Activated T-cell treated with anti-CD3 and anti-CD28 coated beads, Interleukin-2, amount 50 U/mL, for 72 hours (primary cell): ENCODE measurements at places on chromosomes 6 and 20.

- no peak for DNase-seq
Observed at GRCh38 chr6:89287351-89288028, 27.6 kb downstream of the GABRR2 start.

GRCh38 chr20:64038224-64038564, 2.2 kb downstream of the C20orf204 start:
- DNase-seq: no peak

- no peak for DNase-seq
Observed at GRCh38 chr6:157760589-157761330, 62.3 kb upstream of the SNX9 start.

DNA sequence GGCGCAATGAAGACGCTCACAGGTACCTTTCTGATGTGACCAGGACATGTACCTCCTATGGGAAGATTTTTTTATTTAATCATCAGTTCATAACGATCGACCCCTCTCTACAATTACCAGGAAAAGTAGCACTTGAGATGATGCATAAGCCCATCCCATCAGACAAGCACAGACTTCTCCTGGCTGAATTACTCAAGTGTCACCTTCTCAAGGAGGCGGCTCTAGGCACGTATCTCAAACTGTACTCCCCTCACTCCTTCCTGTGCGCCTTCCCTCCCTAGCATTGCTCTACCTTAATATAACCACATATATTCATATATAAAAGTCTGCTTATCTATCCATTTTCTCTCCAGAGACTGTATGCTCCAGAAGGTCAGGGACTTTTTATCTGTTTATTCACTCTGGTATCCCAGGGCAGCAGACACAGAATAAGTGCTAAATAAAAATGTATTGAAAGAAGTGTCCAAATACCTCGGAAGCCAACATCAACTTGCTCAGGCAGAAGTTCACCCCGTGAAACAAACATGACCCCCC, 71.5 kb downstream of the CNKSR3 start:
- DNase-seq: no peak

- DNase-seq: peak; percentile 4
Observed at GRCh38 chr6:22091424-22091948, 205.3 kb downstream of the PRL start.

GRCh38 chr6:69871107-69871506, 4.8 kb downstream of the COL19A1 start:
- no peak for DNase-seq

DNA sequence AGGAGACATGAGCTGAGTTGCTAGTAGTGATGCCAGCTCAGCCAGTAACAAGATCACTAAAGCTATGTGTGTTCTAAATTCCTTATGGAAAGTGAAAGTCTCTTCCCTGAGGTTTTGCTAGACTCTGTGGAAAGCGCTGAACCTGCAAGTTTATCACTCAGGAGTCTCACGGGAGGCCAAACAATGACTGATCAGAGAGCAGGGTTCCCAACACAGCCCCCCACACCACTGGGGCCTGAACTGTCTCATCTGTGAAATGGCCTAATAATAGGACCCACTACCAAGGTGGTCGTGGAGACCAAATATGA, 19.9 kb downstream of the ACSS1 start:
- DNase-seq: no peak

DNA sequence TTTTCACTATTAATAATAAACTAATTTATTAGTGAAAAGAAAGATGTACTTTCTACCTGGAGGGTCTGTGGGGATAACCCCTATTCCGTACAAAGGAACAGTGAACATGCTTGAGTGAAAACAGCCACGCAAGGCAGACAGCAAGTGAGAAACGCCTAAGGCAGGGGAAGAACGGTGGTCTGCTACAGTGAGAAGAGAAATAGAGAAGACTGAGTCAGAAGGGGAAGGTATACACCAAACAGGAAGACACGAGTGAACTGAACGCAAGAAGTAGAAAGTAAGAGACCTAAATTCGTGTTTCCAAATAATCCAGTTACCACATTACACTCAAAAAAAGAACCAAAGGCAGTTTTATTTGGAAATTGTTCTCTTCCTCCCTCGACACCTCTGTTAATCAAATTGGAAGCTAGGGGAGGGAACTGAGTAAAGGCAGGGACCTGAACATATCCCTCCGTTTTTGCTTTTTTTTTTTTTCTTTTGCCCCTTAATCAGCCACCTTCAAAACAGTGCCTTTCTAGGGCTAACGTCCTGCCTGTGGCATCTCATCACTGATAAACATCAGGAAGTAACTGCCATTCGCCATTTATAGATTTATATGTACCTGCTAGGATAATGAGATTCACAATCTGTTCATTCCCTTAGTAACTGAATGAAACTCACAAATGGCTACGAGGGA, 48.9 kb downstream of the ATXN1 start:
- DNase-seq: peak; percentile 58

- no peak for DNase-seq
Observed at GRCh38 chr20:50460115-50460607, 50.0 kb upstream of the PTPN1 start.

- no peak for DNase-seq
Observed at GRCh38 chr6:11616200-11616611, 78.7 kb downstream of the TMEM170B start.

GRCh38 chr6:3621411-3621810, 130.1 kb downstream of the PXDC1 start:
- no peak for DNase-seq

GRCh38 chr6:126063512-126064146, 77.3 kb downstream of the TRMT11 start:
- DNase-seq: no peak

DNA sequence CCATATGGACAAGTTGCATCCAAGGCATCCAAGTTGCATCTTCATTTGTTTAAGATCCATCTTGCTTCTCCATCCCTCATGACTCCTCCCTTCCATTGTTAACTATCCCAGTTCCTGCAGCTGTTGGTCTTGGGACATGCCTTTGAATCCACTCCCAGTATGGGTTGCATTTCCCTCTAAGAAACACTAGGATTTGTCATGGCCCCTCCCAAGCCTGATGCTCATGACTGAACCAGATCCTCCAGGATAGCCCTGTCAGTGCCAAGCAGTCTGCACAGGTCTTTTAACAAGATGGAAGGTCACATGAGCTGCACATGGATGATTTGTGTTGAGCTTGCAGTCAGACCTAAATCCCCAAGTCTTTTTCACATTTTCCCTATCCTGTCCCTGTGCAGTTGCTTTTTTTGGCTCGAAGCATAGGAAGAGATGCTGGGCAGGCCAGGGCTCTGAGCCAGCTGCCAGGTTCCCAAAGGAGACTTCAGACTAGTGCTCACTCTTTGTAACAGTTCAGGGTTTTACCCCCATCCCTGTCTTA, 4.2 kb downstream of the PPP2R5D start:
- no peak for DNase-seq

DNA sequence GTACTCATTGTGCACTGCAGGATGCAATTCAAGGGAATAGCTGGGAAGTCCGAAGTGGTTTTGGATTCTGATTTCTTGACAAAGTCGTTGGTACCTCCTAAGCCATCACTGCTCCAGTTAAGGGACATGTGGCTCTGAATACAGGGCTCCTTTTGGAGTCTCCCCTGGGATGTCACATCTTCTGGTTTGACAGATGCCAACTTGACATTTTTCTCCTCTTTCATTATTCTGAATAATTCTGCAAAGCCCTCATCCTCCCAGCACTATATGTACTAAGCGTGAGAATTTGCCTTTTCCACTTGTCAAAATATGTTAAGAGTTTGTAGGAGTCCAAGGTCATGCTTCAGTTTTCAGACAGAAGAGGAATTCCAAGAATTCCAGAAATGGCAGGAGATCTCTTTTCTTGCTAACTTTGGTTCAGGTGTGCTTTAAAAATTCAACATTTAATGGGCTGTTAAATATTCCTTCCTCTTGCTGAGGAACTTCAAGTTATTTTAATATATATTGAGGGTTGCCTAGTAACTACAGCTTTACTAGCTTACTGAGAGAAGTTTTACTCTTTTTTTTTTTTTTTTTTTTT, 38.7 kb downstream of the DOK5 start:
- no peak for DNase-seq

DNA sequence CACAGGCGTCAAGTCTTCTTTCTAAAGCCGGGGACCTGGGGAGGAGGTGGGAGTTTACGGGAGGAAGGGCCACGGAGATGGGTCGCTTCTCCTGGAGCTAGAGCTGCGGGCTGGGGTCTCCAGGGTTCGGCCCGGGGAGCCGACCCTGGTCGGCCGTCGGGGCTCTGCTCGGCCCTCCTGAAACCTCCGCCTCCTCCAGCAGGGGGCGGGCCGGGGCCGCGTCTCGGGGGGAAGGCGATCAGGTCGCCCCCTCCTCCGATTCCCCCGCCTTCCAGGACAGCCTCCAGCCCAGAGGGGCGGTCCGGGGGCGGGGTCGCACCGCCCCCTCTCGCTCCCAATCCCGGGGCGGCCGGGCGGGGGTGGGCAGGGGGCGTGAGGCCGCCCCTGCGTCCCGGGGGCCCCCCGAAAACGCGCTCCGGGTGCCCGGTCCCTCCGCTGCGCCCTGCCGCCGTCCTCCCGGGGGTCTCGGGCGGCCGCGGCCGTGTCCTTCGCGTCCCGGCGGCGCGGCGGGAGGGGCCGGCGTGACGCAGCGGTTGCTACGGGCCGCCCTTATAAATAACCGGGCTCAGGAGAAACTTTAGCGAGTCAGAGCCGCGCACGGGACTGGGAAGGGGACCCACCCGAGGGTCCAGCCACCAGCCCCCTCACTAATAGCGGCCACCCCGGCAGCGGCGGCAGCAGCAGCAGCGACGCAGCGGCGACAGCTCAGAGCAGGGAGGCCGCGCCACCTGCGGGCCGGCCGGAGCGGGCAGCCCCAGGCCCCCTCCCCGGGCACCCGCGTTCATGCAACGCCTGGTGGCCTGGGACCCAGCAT, at the start of gene CEBPB:
CEBPB (plus strand) TSS at position 580 of the 814 bp plus-strand sequence; CDS start at position 784, 204 bp downstream.
- peak; percentile 91 for DNase-seq

- DNase-seq: no peak
Observed at GRCh38 chr20:50563133-50563944, 53.2 kb downstream of the PTPN1 start.

- no peak for DNase-seq
Observed at GRCh38 chr6:22027040-22027725, 269.7 kb downstream of the PRL start.

DNA sequence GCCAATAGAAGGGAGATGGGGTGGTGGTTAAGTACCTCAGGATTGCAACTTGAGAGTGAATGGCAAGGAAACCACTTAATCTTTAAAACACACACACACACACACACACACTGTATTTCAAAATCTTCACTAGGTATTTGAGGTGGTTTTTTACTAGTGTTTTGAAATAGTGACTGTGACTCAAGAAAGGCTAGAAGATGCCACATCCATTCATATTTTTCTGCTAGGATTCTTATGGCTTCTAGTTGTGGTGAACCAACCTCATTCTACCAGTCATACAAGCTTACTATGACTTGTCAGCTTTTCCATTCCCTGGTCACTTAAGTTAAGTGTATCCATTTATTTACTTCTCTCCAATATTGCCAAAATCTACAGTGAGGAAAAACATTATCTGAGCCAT, 519.4 kb upstream of the JAG1 start:
- no peak for DNase-seq

GRCh38 chr20:41330343-41330720, 10.3 kb upstream of the LPIN3 start:
- no peak for DNase-seq

GRCh38 chr6:164078532-164079274, 664.2 kb downstream of the QKI start:
- DNase-seq: no peak

DNA sequence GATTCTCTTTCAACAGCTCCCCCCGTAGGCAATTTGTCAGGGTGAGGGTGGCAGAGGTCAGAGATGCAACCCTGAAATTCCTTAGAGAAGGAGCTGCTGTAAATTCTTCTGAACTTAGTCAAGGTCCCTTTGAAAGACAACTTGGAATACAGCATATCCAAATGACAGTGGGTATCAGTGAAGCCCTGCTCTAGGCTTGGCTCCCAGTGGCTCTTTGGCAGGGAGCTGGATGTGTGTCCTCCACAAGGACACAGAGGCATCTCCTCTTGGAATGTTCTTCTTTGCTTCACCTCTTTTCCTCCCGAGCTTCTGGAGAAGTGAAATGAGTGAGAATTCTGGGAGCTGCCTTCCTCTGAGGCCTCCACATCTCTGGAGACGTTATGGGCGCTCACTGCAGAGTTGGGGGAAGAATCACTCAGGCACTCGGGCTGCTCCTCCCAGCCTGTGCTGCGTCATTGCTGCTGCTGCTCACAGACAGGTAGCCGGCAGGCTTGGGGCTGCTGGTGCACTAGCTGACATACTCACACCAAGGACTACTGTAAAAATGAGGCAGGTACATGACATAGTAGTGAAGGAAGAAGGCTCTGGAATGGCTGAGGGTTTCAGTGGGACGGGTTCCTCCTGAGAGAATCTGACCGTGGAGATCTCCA, 34.1 kb downstream of the DYNLT1 start:
- no peak for DNase-seq

DNA sequence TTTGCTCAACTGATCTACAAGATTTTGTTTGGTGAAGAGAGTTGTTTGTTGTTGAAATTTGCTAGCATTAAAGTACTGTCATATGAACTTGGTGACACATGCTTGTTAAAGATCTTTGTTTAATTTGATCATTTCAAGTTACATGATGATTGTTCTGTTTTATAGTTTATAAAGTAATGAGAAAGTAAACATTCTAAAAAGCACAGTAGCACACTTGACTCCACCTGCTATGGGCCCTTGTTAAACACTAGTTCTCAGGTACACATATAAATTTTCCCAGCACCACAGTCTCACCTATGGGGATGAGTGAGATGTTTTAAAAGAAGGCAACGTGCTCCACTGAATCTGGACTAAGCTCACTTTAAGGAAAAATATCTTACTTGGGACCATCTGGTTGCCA, 14.1 kb downstream of the MCHR2 start:
- DNase-seq: no peak

DNA sequence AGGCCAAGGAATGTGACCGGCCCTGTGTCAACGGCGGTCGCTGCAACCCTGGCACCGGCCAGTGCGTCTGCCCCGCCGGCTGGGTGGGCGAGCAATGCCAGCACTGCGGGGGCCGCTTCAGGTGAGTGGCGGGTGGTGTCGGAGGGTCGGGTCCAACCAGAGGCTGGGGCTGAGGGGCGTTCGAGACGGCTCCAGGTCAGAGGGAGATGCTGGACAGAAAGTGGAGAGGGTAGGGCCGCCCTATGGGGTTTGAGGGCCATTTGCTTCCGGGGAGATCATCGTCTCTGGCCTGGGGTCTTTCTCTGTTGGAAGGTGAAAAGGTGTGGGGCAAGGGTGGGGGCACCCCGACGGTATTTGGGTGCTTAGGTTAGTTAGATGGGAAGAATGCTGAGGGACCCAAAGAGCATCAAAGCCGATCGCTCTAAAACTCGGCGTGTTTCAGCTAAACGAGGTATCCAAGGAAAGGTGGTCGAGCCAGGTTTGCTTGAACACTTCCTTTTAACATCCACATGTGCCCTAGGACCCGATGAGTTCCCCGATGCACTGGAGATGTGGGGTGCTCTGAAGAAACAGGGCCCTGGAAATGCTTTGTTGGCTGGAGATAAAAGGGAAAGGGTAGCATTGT, 691 bp downstream of the ATRN start:
- no peak for DNase-seq

DNA sequence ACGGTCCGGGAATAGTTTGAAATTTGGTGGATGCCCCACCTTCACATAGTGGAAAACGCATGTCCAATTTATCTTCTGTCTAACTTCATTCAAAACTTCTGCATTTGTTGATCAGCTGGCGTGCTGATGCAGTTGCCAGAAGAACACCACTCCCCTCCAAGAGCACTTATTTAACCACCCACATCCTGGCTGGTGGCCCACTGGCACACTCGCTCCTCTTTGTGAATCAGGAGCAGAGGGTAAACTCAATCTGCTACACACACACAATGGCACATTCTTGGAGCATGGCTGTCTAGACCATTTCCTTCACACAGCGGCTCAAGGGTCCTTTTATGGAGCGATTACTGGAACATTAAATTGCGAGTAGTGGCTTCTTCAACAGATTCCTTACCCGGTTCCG, 55.1 kb upstream of the CEP162 start:
- no peak for DNase-seq
